NCI-H1092 treated with DMSO at 0.1 percent for 48 hours (cell line): ENCODE measurements at places on chromosomes 2 and 18.

DNA sequence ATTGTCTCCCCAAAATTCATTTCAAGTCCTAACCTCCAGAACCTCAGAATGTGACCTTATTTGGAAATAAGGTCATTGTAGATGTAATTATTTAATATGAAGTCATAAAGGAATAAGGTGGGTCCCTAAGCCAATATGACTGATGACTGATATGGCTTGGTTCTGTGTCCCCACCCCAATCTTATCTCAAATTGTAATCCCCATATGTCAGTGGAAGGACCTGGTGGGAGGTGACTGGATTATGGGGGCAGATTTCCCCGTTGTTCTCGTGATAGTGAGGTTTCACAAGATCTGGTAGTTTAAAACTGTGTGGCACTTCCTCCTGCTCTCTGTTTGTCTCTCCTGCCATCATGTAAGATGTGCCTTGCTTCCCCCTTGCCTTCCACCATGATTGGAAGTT is 43.0 kb upstream of the BCL11A start:
- DNase-seq = no peak

DNA sequence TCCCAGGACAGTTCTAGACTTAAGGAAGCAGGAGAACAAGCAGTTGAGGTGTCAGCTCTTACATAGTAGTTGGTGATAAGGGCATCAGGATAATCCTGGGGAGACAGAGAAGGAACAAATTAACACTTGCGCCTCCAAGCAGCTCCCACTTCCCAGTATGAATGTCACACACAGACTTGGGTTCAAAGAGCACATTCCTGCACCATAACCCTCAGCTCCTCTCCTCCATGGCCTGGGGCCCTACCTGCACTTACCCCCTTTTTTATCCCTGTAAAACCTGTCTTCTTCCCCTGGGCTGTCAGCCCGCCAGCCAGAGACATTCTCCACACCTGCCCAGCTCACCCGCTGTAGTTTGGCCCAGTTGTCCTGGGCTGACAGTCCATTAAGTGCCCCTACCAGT is 3.9 kb upstream of the UCN start:
- no peak for DNase-seq

- no peak for DNase-seq
Observed at GRCh38 chr18:5574843-5575242, 31.0 kb upstream of the EPB41L3 start.

- no peak for DNase-seq
Observed at GRCh38 chr2:32742376-32742775, 114.5 kb downstream of the TTC27 start.

GRCh38 chr2:86020984-86021383 is 84.7 kb downstream of the POLR1A start:
- DNase-seq = no peak

DNA sequence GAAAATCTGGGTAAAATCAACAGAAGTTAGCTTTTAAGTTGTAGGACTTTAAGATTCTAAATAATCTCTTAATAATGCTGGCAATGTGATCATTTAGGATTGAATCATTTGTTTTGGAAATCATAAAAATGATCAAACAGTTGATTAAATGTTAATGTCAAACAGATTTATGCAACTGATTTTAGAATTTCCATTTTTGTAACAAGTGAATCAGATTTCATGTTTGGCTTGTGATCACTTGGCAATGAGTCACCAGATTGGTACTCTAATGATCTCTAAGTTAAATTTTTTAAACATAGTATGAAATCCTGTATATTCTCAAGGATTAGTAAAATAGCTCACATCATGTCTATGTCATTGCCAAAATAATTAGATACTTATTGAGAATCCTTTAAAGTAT is 50.1 kb upstream of the UNC80 start:
- DNase-seq = no peak

DNA sequence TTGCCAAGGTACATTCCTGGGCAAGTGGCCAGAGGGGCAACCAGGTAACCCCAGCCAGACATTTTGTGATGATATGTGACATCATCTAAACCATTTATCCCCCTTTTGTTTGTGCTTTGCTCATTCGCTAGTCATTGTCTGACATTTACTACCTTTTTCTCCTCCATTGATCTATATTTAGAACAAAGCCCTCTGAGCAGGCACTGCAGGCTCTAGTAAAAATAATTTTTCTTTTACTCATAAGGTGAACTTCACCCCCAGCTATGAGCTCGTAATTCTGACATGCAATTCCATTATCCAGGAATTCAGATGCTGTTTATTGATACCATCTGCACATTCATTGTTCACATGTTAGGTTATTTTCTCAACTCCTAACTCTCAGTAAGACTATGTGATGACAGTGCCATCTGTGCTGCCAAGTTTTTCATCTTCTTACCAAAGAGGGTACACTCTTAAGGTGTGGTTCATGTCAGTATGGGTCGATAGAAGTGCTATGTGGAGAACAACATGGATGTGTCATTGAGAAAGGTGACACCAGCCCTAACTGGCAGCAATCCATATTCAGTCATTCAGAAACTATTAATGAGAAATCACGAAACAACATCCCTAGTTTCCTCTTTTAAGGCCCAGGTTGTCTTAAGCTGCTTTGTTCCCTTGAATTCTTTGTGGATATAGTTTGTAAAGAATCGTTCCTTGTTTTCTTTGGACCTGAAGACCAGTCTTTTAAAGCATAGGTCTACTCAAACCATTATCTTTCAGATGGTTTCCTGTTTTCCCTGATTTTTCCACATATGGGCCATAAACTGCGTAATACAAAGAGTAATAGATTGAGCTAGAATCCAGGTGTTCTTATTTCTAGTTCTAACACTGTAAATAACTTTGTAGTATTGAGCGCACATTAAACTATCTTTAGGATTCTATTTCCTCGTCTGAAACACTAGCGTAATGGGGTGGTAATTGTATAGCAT is 978.1 kb upstream of the CDH2 start:
- no peak for DNase-seq

DNA sequence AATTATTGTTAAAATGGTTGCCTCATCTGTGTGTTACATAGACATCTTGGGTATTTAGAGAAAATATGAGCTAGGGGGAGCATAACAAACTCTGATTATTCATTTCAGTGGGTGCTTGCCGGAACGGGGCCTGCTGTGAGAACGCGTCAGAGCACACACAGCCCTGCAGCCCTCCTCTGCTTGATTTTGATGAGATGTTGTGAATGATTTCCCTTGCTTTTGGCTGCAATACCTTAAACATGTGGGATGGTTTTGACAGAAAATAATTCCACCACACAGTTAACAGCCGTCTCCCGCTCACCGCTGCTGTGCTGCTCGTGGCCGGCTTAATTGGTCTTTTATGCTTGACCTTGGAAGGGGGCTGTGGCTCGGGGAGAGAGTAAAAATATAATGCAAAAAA is 49.9 kb upstream of the TXNDC2 start:
- DNase-seq = no peak

DNA sequence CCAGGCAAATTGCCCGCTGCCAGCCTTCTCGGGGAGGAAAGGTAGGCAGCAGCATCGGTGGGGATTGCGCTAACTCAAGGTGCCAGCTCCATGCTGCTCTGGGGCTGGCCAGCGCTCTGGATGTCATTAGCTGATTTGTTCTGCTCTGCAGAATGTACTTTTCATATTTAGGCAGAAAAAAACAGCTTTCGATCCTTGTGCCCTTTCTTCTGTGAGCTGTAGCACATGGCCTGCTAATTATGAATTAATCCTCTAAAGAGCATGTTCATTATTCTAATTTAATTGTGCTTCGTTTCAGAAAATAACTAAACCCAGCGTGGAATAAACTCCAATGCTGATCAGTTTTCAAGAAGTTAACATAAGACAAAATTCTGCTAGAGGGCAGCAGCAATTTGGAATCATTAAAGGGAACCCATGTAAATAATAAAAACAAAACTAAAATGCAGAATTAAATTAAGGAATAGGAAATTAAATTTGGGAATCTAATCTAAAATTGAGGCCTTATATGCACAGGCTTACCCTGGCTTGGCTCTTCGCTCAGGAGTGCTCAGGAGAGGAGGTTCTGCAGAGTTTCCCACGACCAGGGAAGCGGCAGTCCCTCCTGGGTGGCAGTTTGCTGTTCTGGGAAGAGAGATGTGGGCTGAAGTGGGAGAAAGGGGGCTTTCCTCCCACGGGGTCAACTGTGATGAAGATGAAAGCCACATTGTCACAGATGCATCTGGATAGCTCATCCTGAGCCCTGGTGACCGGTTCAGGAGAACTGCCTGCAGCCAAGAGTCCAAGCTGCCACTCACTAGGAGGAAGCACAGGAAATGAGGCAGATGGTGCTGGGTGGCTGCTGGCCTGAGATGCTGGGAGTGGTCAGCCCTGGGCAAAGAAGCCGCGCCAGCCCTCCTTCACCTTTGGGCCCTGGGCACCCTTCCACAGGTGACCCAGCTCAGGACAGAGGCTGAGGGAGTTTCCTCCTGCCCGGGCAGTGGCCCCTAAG is 93.2 kb upstream of the PKDCC start:
- no peak for DNase-seq

GRCh38 chr2:239583171-239583878 is 182.5 kb upstream of the HDAC4 start:
- no peak for DNase-seq
